Fibroblast of skin of right biceps (primary cell): ENCODE measurements at places on chromosomes 1 and 21.

GRCh38 chr21:26385721-26386120 is 187.4 kb downstream of the CYYR1 start:
- DNase-seq: peak; percentile 68

- no peak for DNase-seq
Measured at GRCh38 chr1:158998037-158998780, 11.5 kb upstream of the IFI16 start.

- no peak for DNase-seq
Measured at GRCh38 chr1:78078358-78078757, 32.6 kb downstream of the GIPC2 start.

DNA sequence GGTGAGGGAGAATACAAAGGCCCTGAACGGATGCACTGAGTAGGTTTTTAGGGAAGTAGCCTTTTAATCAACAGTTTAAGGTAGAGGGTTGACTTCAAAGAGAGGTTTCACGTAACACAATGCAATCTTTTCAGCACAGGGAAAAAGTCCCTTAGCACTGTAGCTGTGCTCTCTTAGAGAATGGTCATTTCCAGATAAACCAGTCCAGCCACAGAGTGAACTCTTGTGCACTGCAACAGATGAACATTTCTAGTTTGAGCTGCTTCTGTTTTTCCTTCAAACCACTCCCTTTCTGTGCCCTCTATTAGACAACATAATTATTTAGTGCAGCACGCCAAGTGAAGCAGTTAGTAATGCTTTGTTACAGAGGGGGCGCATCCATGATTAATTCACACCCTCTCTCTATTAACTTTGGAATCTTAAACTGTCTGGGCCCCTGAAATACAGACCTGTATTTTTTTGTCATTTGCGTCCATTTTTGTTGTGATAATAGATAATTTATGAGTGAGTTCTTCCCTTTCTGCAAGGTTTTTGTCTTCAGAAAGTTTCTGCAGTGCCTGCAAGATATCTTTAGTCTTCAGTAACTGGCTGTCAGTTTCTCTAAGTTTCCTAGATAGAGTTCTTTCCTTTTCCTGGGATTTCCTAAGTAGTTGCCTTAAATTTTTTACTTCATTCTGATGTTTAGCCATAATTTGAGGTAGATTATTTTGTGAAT is 22.9 kb downstream of the LCA5L start:
- no peak for DNase-seq

GRCh38 chr1:236890152-236891056 is 95.3 kb downstream of the MTR start:
- no peak for DNase-seq

DNA sequence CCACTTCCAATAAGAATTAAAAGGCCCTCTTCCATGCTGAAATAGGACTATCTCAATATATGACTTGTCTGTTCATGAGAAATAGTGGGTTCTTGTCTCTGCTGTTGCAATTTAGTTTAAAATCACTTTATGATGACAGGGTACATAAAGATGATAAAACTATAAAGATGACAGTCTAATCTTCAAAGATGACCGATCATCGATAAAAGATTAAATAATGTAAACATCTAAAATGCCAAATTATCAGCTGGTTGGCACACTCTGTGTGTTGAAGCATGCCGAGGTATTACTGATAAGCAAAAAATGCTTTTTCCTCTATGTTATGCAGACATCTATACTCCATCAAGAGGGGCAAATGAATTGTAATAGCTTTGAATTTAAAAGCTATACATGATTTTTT is 89.5 kb downstream of the ADGRL4 start:
- DNase-seq: no peak

- DNase-seq: no peak
Measured at GRCh38 chr1:31062867-31063380, 2.6 kb downstream of the PUM1 start.

DNA sequence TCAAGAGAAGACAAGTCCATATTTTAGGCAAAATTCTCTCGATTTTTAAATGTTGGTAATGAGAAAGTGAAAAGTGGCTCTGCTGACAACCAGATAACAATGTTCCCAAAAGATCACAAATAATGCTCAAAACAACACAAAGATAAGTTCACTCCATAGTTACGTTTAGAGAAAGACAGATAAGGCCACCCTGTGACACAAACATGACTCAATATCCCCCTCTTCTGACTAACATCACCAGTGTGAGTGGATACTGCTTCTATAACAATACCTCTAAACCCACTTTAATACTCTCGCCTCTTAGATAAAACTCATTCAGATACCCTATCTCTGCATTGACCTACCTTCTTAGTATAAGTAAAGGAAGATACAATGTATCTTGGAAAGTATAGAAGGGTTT is 51.2 kb upstream of the RGS7 start:
- DNase-seq: no peak

DNA sequence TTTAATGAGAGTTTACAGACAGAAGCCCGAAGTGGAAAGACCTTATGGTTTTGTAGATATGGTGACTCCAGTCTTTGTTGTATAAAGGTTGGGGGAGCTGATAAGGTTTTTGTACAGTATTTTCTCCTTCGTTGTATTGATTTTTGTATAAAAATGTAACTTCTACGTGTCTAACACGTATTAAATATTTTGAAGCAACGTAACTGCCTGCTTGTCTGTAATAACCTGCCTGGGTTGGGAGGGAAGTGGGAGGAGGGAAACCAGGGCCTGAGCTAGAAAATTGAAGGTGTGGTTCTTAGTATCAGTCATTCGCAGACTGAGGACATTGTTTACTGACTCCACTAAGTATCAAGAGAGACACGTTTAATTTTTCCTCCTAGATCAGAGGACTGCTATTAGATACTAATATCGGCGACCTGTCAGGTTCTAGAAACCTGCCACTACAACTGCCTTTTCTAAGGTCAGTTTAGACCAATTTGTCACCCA is 2.2 kb downstream of the IER5 start:
- DNase-seq: no peak

- DNase-seq: no peak
Measured at GRCh38 chr1:162210196-162210595, 140.7 kb downstream of the NOS1AP start.

GRCh38 chr1:81509594-81509993 is 291.1 kb upstream of the ADGRL2 start:
- DNase-seq: no peak

DNA sequence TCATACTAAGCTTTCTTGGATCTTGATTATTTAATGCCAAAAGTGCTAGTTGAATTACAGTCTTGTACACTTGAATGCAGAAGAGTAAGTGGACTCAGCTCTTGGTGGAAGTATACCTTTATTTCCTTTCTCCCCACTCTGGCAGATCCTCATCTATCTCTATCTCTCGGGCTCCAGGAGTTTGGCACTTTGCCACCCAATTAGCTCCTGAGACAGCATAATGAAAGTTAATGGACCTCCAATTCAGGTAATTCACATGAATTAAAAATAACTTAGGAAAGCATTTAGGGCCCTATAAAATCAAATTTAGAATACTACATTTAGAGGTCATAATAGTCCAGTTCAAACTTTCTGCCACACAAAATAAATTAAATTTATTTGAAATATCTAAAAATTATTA is 67.4 kb downstream of the OLFM3 start:
- DNase-seq: no peak
